A375 (cell line): ENCODE measurements at places on chromosomes 2 and 18. TPM values are rescaled to one million over a fixed set of nuclear protein-coding genes. Genes with fewer than 3 reads are reported as not detected.

Gene ANKRD30BL
- total RNA-seq, result not detected in 2 replicates

Gene SPDYA
- 0.49 and 1.6 TPM in 2 replicates for total RNA-seq

Gene PPP1CB
- total RNA-seq, result 67.7 and 82.4 TPM in 2 replicates

Gene TMEM247
- total RNA-seq, result not detected in 2 replicates

Gene TP53I3
- total RNA-seq, result 36.7 and 44.3 TPM in 2 replicates

Gene ANKRD29
- 5.9 and 10.1 TPM in 2 replicates for total RNA-seq

Gene CRYBA2
- total RNA-seq, result 4.2 TPM in 1 of 2 replicates, not detected in the other

Gene OTOS
- not detected in 2 replicates for total RNA-seq

Gene GLI2
- total RNA-seq, result 4.7 and 12.9 TPM in 2 replicates

Gene CYP26B1
- total RNA-seq, result 1.6 and 2.3 TPM in 2 replicates

Gene SIX3
- not detected in 2 replicates for total RNA-seq

Gene PROC
- not detected in 2 replicates for total RNA-seq

Gene DAPL1
- total RNA-seq, result not detected in 2 replicates

Gene HOXD9
- total RNA-seq, result 5.4 and 5.7 TPM in 2 replicates

Gene DPP10
- total RNA-seq, result not detected in 2 replicates

Gene TUBB8B
- not detected in 2 replicates for total RNA-seq

Gene PROKR1
- total RNA-seq, result not detected in 2 replicates

Gene PDE11A
- total RNA-seq, result 0.04 and 0.19 TPM in 2 replicates

Gene CD226
- total RNA-seq, result 0.15 and 0.42 TPM in 2 replicates

Gene CFAP53
- 0.16 and 0.87 TPM in 2 replicates for total RNA-seq

Gene EFHD1
- not detected in 2 replicates for total RNA-seq

Gene RBM44
- total RNA-seq, result 0.16 and 0.53 TPM in 2 replicates

Gene DES
- not detected in 2 replicates for total RNA-seq

Gene RBM43
- 2.7 and 3.7 TPM in 2 replicates for total RNA-seq
